NCI-H524 treated with DMSO at 0.1 percent for 48 hours (cell line): ENCODE measurements at places on chromosomes 11 and 22.
A peak's percentile ranks its signal among the peaks of the same experiment; 100 is the strongest.

GRCh38 chr22:48320683-48321451, 1506.8 kb downstream of the BRD1 start:
- DNase-seq: no peak

- DNase-seq: no peak
These were observed 7.9 kb downstream of the CSRP3 start for GRCh38 chr11:19193916-19194315.

GRCh38 chr11:72634016-72634415, 40.2 kb downstream of the PDE2A start:
- no peak for DNase-seq

DNA sequence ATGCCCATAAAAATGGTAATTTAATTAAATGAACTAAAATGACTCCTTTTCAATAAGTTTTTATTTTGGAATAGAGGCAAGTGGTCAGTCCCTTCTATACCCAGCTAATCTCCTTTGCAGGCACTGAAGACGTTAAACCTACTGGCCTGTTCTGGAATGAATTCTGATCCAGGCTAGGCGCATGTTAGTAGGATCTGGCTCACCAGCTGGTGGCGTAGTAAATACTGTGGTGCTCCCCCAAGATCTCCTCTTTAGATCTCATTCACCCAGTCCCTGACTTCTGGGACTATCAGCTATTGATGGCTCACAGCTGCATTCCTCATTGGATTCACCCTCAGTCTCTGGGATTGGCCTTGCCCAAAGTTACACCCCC, 173.7 kb upstream of the DDI1 start:
- DNase-seq: no peak

GRCh38 chr11:11866203-11866602, 24.4 kb downstream of the USP47 start:
- no peak for DNase-seq

- no peak for DNase-seq
These were observed 2.7 kb downstream of the ZBED4 start for GRCh38 chr22:49856343-49856742.

DNA sequence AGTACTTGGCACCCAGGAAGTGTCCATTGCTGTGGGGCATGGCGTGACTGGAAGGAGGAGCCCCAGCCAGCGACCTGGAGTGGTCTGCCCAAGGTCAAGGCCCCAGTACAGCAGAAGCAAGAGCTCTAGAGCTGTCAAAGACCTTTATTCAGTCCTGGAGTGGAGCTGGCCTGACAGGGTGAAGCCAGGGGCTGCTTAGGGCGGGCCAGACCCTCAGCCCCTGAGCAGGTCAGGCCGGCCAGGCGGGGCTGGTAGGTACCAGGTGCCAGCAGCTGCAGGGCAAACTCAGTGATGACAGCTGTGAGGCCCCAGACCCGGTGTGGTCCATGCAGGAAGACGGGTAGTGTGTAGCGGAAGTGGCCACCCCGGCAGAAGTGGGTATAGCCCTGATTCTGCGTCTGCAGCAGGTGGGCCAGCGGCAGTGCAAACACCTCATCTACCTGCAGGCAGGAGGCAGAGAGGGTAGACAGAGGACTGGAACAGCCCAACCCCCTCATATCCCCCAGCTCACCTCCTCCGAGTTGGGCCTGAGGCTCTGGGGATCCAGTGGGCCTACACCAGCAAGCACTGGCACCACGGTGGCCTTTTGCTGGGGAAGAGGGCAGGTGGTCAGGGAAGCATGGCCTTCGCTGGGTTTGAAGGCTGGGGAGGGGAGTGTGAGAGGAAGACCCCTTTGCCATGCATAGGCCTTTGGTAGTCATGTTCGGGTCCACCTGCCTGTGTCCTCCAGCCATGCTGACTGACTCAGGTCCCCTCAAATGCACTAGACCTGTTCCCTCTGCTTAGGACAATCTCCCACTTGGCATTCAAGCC, 1.7 kb downstream of the NUDT8 start:
- DNase-seq: no peak

- no peak for DNase-seq
These were observed 25.5 kb upstream of the NXPE4 start for GRCh38 chr11:114621072-114621471.

DNA sequence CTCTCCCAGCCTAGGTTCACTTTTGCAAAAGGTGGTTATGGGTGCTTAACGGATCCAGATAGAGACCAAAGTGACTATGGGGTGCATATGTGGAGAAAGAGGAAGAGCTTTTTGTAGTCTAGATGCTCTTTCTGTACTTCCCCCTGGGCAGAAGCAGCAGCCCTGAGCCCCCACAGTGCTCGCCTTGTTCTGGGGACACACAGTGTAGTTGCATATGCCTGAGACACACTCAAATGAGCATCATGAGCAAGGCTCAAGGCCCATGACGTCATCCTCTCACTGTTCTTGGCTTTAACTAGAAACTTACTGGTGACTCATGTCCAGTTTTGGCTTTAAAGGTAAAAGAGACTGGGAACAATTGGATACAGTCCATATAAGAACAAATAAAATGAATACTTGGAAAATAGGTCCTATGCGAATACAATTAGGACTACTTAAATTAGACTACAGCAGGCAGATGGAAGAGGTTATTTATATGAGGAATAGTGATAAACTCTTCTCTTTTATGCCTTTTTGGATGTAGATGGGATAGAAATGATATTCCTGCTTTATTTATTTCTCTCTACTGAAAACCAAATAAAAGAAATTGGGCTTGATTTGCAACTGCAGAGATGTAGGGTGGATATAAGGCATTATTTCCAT, 20.1 kb upstream of the PEX26 start:
- no peak for DNase-seq

- DNase-seq: no peak
These were observed 32.1 kb downstream of the APOL1 start for GRCh38 chr22:36285017-36285416.

GRCh38 chr11:112928136-112928535, 33.1 kb upstream of the NCAM1 start:
- no peak for DNase-seq

DNA sequence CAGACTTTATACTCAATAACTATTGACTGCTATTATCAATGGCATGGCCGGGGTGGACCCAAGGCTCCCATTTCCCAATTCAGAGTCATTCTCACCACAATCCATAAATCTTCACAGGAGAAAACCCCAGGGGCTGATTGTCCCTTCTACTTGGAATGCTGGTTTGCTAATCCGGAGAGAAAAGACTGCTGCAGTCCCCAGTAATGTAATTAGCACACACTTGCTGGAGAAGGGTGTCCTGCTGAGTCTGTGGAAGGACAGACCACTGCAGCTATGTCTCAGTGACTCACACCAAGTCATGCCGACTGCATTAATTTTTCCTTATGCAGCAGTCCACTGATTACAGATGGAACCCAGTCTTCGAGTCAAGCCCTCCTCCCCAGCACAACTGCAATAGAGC, 5.9 kb upstream of the ETS1 start:
- DNase-seq: no peak

- peak; percentile 11 for DNase-seq
These were observed 28.0 kb downstream of the ARHGAP1 start for GRCh38 chr11:46672381-46672839.

- DNase-seq: no peak
These were observed 186.3 kb downstream of the IGLL1 start for GRCh38 chr22:23393721-23394320.

- DNase-seq: no peak
These were observed 8.7 kb downstream of the TNKS1BP1 start for GRCh38 chr11:57316017-57316416.

DNA sequence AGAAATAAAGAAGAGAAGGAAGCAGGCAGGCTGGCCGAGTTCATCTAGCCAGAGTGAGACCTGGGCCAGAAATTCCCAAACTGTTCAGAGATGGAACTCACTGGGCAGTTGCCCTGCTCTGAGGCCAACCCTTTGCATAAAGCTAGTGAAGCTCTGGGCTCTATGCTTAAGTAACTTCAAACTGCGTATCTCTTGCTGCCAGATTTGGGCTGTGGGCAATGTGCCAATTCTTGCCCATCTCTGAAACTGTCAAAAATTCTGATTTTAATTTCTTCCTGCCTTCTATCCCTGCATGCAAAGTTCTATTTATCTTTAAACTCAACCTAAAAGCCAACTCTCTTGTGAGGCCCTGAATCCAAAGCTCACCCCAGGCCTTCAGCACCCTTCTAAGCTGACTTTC, 36.2 kb upstream of the HEPHL1 start:
- DNase-seq: no peak

DNA sequence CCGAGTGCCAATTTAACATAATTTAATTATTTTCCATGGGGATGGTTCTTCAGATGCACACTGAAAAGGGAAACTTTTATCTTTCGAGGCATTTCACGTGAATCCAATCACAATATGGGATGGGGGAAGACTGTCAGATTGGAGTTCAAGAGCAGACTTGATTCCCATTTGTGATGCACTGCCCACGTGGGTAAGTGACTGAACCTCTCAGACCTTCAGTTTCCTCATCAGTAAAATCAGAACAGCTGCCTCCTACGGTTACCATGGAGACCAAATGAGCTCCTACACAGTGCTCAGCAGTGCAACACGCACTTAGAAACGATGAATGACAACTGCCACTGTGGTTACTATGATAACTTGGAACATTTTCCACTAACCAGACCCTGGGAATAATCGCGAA, 21.7 kb downstream of the KIAA0930 start:
- peak; percentile 56 for DNase-seq

- DNase-seq: no peak
These were observed 64.7 kb downstream of the NRXN2 start for GRCh38 chr11:64658265-64658664.

GRCh38 chr11:77471558-77472193, 2.2 kb downstream of the PAK1 start:
- DNase-seq: no peak

DNA sequence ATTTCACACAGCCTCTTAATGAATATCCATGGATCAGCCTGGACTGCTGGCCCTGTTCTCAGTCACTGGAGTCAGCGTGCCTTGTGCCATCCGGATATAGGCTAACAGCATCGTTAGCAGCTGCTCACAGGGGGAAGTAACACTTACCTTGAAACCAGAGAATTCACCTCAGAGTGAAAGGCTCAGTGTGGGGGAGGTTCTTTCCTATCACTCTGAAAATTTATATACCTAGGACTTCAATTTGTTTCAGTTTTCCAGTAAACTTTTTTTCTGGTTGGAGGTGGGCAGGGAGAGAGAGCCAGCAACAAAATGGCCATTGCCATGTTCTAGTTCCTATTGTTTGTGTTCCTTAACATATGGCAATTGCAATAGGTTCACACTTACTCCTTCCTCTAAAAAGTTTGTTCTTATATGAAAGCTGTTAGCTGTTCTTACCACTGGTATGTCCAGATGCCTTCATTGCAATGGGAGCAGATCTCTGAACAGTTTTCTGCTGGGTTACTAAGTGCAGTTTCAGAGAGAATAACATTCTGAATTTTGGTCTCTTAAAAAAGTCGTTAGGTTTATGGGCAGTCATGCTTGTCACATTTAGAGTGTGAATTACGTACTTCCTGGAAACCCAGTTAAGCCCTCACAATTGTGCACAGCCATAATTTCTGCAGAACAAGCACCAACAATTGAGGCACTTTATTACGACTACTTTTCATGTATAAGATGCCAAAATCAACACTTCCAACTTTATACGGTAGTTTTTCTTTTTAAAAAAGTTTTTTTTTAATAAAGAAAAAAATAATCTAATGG, 247.6 kb downstream of the CADM1 start:
- no peak for DNase-seq

GRCh38 chr11:72779495-72780128, 14.2 kb downstream of the STARD10 start:
- no peak for DNase-seq

- DNase-seq: no peak
These were observed 2.3 kb downstream of the TSPAN4 start for GRCh38 chr11:844693-845644.

GRCh38 chr11:132257871-132258270, 887.5 kb downstream of the NTM start:
- DNase-seq: no peak

- no peak for DNase-seq
These were observed 7.8 kb upstream of the DKK3 start for GRCh38 chr11:12016246-12016645.

GRCh38 chr11:96331699-96332116, 11.3 kb downstream of the MAML2 start:
- no peak for DNase-seq

DNA sequence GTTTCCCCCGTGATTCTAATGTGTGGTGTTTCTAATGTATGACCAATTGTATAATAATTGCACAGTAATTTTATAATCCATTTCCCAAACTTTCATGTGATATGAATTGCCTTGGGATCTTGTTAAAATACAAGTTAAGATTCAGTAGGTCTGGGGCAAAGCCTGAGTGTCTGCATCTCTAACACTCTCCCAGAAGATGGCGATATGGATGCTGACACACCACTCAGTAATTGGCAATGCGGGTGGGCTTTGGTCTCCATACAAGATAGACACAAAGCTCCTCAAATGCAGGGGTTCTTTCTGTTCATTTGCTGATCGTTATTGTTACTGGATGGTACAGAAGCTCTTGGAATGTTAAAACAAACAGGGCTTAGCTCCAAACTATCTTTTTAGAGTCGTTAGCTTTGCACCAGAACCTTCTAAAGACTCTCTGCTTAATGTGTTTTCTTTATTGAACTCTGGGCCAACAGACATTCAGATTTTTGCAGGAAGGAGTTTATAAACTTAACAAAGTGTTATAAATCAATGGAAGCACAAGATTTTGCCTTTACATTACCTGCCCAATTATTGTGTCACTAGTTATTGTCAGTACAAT, 45.4 kb upstream of the ANO3 start:
- DNase-seq: no peak

DNA sequence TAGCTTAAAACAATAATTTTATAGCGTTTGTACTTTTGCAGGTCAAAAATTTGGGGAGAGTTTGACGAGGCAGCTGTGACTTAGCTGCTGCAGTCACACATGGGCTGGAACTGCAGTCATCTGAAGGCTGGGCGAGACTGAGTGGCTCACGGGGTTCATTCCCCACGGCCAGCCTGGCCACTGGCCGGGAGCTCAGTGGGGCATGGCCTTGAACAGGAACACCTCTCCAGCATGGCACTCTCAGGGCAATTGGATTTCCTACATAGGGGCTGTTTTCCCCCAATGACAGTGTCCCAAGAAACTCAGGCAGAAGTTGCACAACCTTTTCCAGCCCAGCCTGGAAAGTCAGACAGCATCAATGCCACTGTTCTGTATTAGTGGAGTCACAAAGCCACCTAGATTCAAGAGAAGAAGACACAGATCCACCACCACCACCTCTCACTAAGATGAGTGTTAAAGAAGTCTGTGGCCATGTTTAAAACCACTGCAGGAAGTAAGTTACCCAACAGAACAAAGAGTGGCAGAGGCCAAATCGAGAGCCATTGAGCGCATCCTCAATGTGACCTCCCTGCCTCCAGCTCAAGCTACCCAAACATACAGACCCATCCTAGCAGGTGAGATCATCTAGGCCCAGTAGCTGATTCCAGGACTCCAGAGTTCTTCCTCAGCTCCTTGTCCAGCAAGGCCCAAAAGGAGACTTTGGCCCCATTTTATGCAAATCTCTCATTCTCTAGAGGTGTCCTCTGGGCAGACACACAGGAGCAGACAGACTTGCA, 618.7 kb upstream of the CADM1 start:
- no peak for DNase-seq

GRCh38 chr11:6419009-6419631, at the start of gene APBB1:
Gene APBB1, minus strand, starts transcription at chr11:6419094. Its CDS starts 7,747 bp downstream, at chr11:6411347.
- no peak for DNase-seq
